Upper lobe of right lung (tissue), 1 donor: ENCODE measurements at places on chromosomes 3 and 15. TPM values are rescaled to one million over a fixed set of nuclear protein-coding genes. Genes with fewer than 3 reads are reported as not detected.
A peak's percentile ranks its signal among the peaks of the same experiment; 100 is the strongest.

- H3K4me1 ChIP-seq: no peaks in the 10 kb centered on the region
- no peak overlapping the region for H3K4me3 ChIP-seq
- no peak overlapping the region for H3K27ac ChIP-seq
- peaks cover 19% of the 10 kb centered on the region for H3K27me3 ChIP-seq
These were observed 100.8 kb downstream of the SEMA5B start for GRCh38 chr3:122926811-122927210.

GRCh38 chr3:131540143-131540542, 37.4 kb upstream of the MRPL3 start:
- H3K36me3 ChIP-seq: no peaks in the 10 kb centered on the region
- DNase-seq: no peak
- no peak overlapping the region for H3K4me3 ChIP-seq
- no peaks in the 10 kb centered on the region for H3K4me1 ChIP-seq
- no peak overlapping the region for H3K27ac ChIP-seq
- H3K27me3 ChIP-seq: no peaks in the 10 kb centered on the region

GRCh38 chr15:40927873-40928806, 1.0 kb upstream of the DLL4 start:
- H3K4me1 ChIP-seq: peaks cover 55% of the 10 kb centered on the region
- no peak for DNase-seq
- H3K36me3 ChIP-seq: no peaks in the 10 kb centered on the region
- peak overlapping the region; percentile 63 for H3K4me3 ChIP-seq
- peaks cover 57% of the 10 kb centered on the region for H3K27me3 ChIP-seq
- H3K27ac ChIP-seq: no peak overlapping the region

DNA sequence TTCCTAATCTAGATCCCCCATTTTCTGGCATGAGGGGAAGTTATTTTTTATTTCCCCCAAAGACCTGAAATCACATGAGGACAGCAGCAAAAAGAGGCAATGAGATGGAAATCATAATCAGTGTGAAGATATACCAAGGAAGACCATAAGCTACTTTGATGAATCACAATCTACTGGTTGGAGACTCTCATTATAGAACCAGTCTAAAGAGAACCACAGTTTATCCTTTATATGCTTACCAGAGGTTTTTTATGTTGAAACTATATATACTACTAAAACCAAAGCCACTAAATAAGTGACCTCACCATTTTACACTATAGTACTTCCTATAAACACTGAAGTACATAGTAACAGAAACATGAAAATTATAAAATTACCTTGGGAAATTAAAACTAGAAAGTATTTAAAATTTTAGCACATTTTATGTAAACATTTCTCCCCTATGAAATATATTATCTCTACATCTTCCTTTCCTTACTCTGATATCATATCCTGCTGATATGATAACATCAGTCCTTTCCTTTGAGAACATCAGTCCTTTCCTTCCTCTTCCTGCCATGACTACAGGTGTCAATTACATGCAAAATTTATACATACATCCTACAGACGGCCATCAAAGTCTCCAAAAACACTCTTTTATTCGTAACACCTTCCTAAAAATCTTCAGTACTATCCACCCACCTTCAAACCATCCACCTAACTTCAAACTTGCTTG, 71.8 kb downstream of the PHC3 start:
- peaks cover 67% of the 10 kb centered on the region for H3K36me3 ChIP-seq
- H3K27ac ChIP-seq: no peak overlapping the region
- no peaks in the 10 kb centered on the region for H3K4me1 ChIP-seq
- no peak overlapping the region for H3K4me3 ChIP-seq

GRCh38 chr3:10551821-10552630, 46.6 kb upstream of the ATP2B2 start:
- peaks cover 10% of the 10 kb centered on the region for H3K27me3 ChIP-seq
- no peaks in the 10 kb centered on the region for H3K4me1 ChIP-seq
- no peak overlapping the region for H3K4me3 ChIP-seq
- H3K27ac ChIP-seq: no peak overlapping the region
- no peaks in the 10 kb centered on the region for H3K36me3 ChIP-seq

DNA sequence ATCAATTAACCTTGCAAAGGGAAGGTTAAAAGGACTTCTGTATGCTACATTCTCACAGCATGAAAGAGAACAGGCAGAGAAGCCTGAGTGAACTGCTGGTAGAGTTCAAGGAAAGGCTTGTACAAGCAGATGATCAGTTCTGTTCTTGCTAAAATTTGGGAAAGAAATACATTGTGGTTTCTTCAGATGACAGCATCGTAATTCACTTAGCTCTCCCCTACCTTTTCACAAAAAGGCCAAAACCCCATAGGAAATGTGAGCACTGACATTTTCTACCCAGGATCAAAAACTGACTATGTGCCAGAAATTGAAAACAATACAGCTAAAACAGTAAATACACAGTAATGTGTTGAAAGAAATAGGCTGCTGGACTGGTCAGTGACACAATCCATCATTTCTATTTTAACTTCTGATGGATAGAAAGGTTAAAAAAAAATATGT, 216.4 kb downstream of the DPH6 start:
- H3K36me3 ChIP-seq: no peaks in the 10 kb centered on the region
- H3K27me3 ChIP-seq: no peaks in the 10 kb centered on the region
- no peaks in the 10 kb centered on the region for H3K4me1 ChIP-seq
- no peak for DNase-seq

DNA sequence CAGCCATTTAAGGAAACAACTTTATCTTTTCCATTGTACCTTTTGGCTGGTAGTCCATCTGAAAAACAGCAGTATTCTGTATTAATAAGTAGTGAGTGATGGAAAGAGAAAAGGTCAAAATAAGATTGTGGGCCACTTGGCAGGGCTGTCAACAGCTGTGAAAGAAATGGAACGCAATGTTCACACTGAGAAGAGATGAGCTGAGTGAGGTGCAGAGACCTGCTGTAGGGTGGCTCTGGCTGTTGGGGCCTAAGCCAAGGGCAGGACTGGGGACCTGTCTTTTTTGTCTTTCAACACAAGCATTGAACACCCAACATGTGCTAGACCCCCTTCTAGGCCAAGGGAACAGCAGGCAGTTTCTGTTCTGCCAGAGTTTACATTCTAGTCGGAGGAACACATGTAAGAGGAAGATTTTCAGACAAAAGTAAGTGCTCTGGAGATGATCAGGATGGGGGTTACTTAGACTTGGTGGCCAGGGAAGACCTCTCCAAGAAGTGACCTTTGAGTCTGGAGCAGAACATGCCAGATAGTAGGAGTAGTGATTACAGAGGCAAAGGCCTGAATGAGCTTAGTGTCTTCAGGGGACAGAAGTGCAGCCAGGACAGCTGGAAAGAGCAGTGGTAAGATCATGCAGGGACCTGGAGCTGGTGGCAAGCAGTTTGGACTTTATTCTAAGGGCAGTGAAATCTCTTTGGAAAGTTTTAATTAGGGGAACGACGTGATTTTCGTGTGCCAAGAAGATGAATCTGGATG, 29.6 kb downstream of the TSEN2 start:
- no peak overlapping the region for H3K27ac ChIP-seq
- H3K27me3 ChIP-seq: no peaks in the 10 kb centered on the region
- H3K4me1 ChIP-seq: no peaks in the 10 kb centered on the region
- DNase-seq: no peak

DNA sequence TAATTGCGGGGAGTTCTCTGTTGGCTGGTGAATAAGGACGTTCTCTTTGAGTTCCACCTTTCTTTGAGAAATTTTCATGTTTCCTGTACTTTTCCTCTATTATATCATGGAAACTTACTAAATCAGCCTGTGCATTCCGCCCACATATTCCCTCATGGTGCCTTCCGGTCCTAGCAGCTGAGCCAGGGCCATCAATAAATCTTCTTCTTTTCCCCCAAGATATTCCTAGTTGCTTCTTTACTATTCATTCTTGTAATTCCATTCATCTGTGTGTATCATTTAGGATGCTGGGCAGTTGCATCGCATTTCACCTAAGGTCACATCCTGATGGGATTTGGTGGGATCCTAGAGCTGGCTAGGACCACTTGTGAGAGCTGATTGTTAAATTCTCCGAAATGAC, 139.2 kb downstream of the RBMS3 start:
- no peak overlapping the region for H3K27ac ChIP-seq
- peaks cover under 1% of the 10 kb centered on the region for H3K4me1 ChIP-seq
- no peak for DNase-seq

DNA sequence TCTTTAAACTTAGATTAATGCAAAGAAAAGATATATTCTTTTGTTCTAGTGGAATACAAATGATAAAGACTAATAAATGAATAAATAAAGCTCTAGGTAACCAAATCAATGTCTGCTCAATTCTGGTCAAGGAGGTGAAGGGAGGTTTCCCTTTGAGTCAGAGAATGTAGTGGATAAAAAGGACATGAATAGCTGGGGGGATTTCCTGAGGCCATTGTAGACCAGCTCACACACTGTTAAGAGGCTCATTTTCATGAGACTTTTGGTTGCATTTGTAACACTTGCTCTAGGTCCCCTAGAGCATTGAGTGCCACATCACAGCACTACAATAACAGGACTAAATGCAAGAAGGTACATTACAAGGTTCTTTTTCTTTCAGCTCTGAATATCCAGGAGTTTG, 170.7 kb downstream of the TIGIT start:
- H3K4me3 ChIP-seq: no peak overlapping the region
- no peaks in the 10 kb centered on the region for H3K36me3 ChIP-seq

DNA sequence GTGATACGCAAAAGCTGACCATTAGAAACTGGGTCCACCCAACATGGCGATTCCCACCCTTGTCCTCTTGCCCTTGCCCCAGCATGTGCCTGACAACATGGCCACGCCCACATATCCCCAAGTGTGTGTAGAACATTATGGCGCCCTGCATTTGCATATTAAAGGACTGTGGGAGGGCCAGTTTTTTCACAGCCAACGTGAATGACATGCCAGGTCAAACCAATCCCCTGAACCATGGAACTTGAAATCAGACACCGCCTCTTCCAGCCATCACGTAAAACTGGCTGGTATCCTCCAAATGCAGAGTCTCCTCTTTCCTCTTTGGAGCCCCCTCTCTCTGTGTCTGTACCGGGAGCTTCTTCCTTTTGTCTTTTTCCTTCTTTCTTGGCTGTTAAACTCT, 156.7 kb upstream of the EPHA6 start:
- H3K4me3 ChIP-seq: no peak overlapping the region
- H3K4me1 ChIP-seq: no peaks in the 10 kb centered on the region
- no peak overlapping the region for H3K27ac ChIP-seq
- no peak for DNase-seq

DNA sequence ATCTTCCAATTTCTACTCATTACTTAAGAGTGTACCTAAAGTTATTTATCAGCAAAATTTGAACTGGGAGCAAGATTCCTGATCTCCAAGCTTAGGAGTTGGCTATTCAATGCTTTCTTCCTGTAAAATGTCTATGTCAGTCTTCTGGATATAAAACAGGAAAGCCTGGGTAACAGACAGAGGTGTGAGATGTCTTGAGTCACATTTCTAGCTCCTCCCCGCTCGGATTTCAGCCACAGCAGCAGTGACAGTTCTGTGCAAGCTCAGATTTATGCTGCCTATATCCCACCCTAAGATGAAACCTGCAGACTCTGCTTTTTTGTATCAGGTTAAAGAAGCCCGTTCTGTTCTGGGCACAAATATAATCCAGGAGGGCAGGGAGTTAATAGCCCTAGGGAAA, 2.1 kb upstream of the ARMC8 start:
- H3K4me1 ChIP-seq: peaks cover 24% of the 10 kb centered on the region
- no peak for DNase-seq

- DNase-seq: no peak
- H3K27ac ChIP-seq: peak overlapping the region; percentile 55
- no peaks in the 10 kb centered on the region for H3K27me3 ChIP-seq
- H3K36me3 ChIP-seq: peaks cover 9% of the 10 kb centered on the region
These were observed 34.3 kb downstream of the IRAK2 start for GRCh38 chr3:10198761-10199649.

The STXBP5L gene
- not detected for total RNA-seq

GRCh38 chr15:64521726-64522164, 61.4 kb downstream of the ZNF609 start:
- H3K36me3 ChIP-seq: no peaks in the 10 kb centered on the region
- no peak for DNase-seq
- H3K4me3 ChIP-seq: no peak overlapping the region
- H3K27me3 ChIP-seq: no peaks in the 10 kb centered on the region
- H3K4me1 ChIP-seq: peaks cover 27% of the 10 kb centered on the region
- peak overlapping the region; percentile 18 for H3K27ac ChIP-seq

The NANOGP8 gene
- not detected for total RNA-seq

The ARHGAP31 gene
- 117 TPM for total RNA-seq

DNA sequence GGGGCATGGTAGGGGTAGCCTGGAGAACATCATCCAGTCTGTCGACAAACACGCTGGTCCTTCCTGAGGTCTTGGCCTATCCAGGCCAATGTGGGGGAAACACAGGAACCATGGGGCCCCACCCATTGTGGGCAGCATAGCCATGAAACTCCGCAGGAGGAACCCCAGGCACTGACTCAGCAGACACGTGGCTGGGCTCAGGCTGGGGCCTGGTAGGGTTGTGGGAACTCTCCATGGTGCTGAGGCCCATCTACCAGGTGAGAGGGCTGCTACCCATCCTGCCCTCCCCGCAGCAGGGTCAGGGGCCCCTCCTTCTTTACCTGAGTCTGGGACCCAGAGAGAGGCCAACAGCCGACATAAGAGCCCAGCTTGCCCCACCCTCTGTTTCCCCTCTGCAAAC, 22.6 kb upstream of the CACNA2D2 start:
- H3K36me3 ChIP-seq: no peaks in the 10 kb centered on the region
- H3K4me1 ChIP-seq: no peaks in the 10 kb centered on the region

DNA sequence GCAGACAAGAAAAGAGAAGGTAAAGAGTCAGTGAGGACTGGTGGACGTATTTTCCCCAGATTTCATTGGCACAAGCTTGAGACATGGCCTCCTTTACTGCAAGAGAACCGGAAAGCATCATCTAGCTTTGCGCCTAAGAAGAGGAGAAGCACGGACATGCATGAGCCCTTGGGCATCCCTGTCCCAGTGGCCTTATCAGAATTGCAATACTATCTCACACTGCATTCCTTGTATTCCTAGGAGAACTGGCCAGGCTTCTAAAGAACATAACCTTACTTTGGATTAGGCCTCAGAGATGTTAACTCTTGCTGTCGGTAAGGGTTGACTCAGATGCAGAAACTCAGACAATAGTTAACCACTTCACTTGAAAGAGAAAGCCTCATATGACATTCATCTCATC, 229.5 kb upstream of the PRICKLE2 start:
- no peaks in the 10 kb centered on the region for H3K27me3 ChIP-seq
- H3K4me3 ChIP-seq: no peak overlapping the region
- no peak overlapping the region for H3K27ac ChIP-seq
- H3K36me3 ChIP-seq: no peaks in the 10 kb centered on the region

GRCh38 chr3:194237110-194237509, 101.2 kb downstream of the HES1 start:
- H3K27me3 ChIP-seq: no peaks in the 10 kb centered on the region
- no peak overlapping the region for H3K27ac ChIP-seq
- H3K4me1 ChIP-seq: no peaks in the 10 kb centered on the region
- H3K36me3 ChIP-seq: no peaks in the 10 kb centered on the region
- no peak for DNase-seq
- H3K4me3 ChIP-seq: no peak overlapping the region

GRCh38 chr15:55992769-55993110, 672 bp downstream of the NEDD4 start:
- H3K4me1 ChIP-seq: peaks cover 18% of the 10 kb centered on the region
- H3K4me3 ChIP-seq: peak overlapping the region; percentile 90
- no peak for DNase-seq
- no peaks in the 10 kb centered on the region for H3K27me3 ChIP-seq
- no peaks in the 10 kb centered on the region for H3K36me3 ChIP-seq
